Fibroblast of villous mesenchyme (primary cell): ENCODE measurements at places on chromosomes 5 and 9. TPM values are rescaled to one million over a fixed set of nuclear protein-coding genes. Genes with fewer than 3 reads are reported as not detected.

- DNase-seq = no peak
These were observed 269.2 kb upstream of the TNC start for GRCh38 chr9:115386963-115387770.

The KIF12 gene
- not detected in 2 replicates for total RNA-seq

The GABRA1 gene
- not detected in 2 replicates for total RNA-seq

DNA sequence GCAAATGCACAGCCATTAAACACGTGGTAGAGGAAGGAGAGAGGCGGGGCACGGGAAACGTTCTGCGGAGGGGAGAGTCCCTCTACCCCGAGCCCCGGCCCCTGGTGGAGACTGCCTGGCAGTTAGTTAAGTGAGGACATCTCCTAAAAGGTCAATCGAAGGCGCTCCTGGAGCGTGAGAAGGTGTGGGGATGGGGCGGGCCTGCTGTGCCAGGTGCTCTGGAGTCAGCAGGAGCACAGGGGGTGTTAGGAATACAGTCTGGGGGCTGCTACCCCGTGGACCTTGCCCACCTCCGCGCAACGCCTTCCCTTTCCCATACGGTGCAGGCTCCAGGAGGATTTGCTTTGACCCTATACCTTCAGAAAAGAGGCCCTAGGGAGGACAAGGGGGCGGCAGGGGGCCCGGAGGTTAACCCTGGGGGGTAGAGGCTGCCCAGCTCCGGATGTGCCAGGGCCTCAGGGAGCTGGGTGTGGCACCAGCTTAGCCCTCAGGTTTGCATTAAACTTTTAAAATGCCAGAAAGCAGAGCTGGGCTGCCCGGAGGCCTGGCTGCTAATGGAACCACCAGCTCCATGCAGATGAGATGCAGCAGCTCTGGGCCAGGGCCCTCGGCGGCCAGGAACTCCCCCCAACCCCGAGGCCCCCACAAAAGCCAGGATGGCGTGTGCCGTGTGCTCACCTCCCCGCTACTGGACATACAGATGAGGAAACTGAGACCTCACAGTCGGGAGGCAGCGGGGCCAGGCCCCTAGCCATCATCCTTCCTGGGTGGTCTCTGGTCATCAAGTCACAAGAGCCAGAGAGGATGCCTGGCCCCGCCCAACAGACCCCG, 39.2 kb downstream of the NACC2 start:
- DNase-seq = no peak

DNA sequence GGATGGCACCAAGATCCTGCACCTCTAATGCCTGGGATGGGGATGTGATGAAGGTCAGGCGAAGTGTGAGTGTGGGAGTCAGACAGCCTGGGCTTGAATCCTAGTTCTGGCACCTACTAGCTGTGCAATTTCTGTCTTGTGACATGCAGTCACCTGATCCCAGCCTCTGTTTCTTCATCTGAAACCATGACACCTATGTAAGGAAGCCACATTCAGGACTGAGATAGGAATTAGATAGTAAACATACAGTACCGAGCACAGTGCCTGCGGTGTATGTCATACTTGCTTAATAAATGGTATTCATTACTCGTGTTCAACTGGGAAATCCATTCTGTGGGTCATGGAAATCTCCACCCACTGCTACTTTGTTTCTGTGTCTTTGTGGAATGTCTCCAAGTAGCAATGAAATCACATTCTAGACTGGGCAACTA, 140.6 kb upstream of the STC2 start:
- DNase-seq = no peak

DNA sequence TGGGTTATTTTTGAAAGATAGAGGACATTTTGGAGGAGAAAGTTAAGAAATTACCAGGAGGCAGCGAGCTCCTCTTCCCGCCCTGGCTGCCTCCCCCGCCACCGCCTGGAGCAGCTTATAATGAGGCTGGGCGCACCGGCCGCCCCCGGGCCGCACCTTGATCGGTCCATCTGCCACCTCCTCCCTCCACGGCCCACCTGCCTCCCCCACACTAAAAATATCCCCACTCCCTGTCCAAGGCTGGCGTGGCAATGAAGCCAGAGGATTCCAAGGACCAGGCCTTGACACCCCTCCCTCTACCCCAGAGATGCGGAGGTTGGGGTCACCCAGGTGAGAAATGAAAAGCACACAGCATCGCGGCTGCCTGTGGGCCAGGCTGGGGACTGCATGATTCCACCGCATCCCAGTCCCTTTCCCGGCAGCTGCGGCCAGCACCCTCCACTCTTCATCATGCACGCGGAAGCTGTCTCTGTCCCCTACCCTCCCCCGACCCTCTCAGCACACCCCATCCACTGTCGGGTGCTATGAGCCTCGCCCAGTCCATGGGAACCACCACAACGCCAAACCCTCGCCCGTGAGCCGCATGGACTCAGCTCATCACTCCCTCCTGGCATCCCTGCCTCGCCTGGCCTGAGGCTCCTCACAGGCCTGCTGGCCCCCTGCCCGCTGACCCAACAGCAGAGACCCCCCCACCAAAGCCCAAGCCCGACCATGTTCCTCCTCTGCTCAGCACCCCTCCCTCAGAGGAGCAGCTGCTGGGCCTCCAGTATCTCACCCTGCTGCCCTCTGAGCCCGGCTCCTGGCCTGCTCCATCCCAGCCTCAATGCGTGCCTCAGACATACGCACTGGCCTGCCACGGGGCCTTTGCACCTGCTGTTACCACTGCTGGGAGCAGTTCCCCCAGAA, 50.0 kb downstream of the SARDH start:
- no peak for DNase-seq

DNA sequence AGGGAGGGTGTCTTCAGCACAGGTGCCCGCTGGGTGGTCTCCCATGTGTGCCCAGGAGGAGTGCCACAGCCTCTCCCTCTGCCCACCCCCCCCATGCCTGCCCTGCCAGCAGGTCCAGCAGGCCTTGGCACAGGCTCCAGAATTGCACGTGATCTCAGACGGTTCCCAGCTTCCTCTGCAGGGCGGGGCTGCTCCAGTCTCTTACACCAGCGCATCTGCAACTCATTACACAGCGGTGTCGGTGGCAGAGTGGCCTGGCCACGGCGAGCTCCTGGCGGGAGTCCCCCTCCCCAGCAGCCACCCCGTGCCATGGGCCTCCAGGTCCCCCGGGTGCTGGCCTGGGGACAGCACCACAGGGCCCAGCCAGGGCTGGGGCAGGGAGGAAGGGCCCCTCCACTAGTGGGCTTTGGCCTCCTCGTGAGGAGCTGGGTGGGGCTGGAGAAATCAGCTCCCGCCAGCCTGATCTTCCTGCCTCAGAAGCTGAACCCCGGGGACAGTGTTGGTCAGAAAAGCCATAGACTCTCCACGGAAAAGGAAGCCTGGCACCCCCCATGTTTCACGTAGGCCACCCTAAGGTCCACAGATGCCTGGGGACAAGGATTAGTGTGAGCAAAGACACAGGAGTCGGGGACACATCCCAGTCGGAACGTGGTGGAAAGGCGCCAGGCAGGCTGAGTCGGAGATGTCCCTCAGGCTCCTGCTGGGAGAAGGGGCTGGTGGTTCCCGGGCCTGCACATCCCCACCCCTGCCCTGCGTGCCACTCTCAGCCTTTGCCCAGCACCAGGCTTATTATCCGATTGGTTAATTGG, 40.2 kb downstream of the RXRA start:
- peak; percentile 89 for DNase-seq

The FCN2 gene
- total RNA-seq = not detected in 2 replicates

DNA sequence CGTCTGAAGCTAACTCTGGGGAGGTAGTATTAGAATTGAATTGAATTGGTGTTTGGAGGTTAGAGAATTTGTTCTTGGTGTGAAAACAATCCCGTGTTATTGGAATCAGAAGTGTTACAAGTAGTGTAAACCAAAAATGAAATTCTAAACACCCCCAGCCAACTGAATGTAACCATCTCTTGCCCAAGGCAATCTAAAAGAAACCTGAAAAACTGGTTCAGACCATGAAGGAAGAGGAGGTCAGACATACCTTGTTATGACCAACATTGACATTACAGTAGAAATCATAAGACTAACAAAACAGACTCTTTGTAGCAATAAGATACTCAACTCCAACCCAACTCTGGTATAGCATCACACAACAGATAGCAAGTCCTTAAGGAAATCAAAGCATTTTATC, 159.0 kb downstream of the TUSC1 start:
- no peak for DNase-seq
